ENCODE measurements at places on chromosomes 11 and 22. TPM values are rescaled to one million over a fixed set of nuclear protein-coding genes. Genes with fewer than 3 reads are reported as not detected.

The ENTHD1 gene
- total RNA-seq, result 0.42 TPM

The BTG4 gene
- total RNA-seq, result not detected

The TEX12 gene
- not detected for total RNA-seq

The CNGA4 gene
- not detected for total RNA-seq

DNA sequence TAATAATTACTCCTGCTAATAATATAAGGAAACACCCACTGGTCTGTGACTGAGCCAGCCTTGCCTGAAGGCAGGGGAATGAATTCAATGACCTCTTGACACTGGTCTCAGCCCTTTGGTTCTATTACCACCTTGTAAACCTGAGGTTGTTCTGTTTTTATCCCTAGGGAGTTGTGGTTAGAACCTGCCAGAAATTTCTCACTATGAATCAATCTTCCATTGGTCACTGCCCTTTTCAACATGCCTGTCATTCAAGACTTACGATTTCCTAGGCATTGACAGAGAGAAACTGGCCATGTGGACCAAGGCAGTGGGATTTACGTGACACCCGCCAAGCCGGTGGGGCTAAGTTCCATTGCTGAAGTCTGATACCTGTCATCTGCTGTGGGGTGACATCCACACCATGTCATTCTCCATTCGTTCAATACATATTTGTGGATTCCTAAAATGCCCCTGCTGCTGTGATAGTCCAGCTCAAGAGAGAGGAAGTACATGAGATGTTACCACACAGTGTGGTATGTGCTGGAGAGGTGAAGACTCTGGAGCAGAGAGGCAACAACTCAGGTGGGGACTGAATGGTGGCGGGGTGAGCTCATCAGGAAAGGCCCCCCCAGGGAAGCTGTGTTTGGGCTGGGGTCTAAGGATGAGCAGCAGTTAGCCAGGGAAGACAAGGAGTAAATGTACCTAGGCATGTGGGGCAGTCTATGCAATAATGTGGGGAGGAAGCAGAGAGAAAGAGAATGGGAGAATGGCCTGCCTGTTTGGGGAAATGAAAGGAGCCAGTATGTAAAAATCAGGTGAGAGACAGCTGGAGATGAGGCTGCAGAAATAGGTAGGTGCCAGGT, 15.2 kb upstream of the EHF start:
- DNase-seq, result no peak

DNA sequence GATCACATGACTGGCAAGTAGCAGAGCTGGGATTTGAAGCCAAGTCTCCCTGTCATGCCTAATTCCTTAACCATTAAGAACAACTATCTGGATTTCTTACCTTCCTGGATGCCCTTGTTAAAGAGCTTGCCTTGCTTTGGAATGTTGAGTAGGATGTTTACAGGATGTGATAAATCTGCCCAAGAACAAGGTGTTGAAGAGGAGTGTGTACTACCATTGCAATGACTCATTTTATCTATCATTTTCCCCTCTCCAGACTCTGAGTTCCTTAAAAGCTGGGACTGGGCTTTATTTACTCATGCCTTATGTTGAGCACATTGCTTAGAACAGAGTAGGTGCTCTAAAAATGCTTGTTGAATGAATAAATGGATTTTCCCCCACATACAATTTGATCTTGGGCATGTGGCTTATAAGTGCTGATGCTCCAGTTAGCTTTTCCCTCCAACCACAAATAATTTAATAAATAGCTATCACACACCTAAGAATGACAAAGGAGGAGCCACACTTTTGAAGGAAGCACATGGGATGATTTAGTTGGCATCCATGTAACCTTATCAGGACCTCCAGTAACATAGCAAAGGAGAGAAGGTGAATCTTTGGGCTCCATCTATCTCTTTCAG, 268.6 kb upstream of the SESN3 start:
- no peak for DNase-seq

GRCh38 chr11:130157101-130157500, 2.5 kb upstream of the ST14 start:
- DNase-seq, result no peak

GRCh38 chr11:76712125-76712524, 41.6 kb upstream of the LRRC32 start:
- no peak for DNase-seq

DNA sequence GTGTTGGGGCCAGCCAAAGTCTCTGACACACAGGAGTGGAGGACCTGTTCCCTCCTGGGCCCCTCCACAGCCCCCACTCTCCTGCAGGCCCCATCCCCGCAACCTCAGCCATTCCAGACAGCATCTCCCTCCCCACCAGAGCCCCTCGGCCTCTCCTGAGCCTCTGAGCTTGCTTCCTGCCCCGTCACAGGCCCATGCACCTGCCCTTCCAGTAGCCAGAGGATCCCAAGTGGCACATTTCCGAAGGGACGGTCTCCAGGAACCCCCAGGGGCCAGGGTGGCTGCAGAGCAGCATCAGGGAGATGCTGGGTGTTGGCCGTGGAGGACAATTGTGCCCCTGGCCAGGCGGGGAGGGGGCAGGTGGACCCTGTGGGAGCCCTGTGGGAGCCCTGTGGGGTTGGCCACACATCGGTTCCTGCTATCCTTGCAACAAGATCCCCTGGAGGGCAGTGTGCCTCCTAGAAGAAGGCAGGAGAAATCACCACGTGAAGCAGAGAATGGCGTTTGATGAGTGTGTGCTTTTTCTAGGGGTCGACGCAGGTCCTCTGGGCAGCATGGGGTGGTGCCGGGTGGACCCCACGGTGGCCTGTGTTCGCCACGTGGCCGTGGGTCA, 45.3 kb upstream of the PPARA start:
- no peak for DNase-seq

- DNase-seq, result no peak
These were observed 1060.1 kb downstream of the NTM start for GRCh38 chr11:132430429-132431062.

DNA sequence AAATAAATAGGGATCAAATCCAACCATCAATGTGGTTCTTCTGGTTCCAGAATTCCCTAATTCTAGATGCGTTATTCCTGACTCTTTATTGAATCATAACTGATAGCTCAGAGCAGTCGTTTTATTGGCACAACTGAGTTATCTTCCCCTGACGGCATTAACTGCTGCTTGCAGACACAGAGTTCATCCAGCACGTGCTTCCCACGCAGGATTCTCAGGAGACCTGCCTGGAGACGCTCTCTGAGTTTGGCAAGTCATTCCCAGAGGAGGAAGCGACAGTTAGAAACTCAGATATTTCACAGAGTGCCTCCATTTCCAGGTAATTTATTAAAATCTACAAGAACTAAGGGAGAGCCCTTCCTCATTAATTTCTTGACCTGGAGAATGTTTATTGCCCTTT, 35.4 kb upstream of the PHF21B start:
- DNase-seq, result no peak

- no peak for DNase-seq
These were observed 52.6 kb downstream of the IGSF9B start for GRCh38 chr11:133903875-133904817.

- DNase-seq, result no peak
These were observed 90.8 kb upstream of the KCNQ1OT1 start for GRCh38 chr11:2790568-2790921.

GRCh38 chr11:18772211-18772610, 19.4 kb downstream of the PTPN5 start:
- no peak for DNase-seq

DNA sequence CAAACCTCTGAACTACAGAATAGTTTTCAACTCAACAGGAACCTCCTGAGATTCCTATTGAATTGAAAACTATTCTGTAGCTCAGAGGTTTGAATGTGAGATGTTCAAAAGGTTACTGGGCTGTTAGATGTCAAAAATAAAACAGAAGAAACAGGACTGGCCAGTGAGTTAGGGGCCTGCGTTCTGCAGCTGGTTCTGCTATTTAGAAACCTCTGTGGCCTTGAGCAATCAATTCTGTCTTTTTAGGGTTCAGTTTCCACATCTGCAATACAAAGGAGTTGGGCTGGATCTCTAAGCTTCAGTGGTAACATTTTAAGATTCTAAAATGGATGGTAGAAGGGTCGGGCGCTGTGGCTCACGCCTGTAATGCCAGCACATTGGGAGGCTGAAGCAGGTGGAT, 55.8 kb downstream of the CLMP start:
- no peak for DNase-seq
